ENCODE measurements at places on chromosomes 5 and 9.

DNA sequence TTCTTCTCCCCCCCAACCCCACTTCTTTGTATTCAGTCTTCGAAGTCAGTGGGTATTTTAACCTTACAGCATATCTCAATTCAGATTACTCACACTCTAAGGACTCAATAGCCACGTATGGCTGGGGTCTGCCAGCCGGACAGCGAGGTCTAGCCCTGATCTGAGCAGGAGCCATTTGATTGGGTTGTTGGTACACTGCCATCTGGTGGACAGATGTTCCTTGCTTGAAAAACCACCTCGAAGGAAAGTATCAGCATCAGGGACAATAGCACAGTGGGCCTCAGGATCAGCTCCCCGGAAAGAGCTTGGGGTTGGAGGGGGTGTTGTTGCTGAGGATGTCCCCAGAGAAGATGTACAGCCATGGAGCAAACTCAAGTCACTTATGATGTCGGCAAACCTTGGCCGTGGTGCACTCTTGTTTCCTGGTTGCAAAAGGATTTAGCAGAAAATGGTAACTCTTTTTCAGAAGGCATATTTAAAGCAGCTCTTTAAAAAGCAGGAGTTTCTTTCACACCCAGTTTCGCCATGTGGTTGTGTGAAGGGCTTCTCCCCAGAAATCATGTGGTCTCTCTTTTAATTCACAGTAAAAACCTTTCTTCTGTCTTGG is 31.7 kb upstream of the KCNMB1 start:
- DNase-seq: peak; percentile 6

DNA sequence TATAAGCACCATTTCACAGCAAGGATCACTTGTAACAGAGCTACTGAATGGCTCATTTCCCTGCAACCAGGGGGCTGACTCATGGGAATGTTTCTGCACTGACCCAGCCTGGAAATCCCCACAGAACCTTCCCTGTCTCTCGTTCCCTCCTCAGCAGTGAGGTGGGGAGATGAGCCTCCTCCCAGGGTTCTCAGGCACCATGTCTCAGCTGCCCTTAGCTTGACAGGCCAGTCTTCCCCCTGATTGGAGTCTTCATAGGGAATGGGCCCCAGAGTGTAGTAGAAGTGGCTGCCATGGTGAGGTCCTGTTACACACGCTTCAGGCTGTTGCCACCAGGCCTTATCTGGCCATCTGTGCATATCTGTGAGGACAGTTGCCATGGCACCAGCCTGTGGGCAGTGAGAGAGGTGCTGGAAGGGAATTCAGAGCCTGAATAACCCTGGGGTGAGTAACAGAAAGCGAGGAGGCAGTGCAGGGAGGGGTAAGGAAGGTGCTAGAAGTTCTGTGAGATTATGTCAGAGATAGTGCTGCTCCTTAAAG is 324.4 kb downstream of the ENC1 start:
- DNase-seq: no peak

DNA sequence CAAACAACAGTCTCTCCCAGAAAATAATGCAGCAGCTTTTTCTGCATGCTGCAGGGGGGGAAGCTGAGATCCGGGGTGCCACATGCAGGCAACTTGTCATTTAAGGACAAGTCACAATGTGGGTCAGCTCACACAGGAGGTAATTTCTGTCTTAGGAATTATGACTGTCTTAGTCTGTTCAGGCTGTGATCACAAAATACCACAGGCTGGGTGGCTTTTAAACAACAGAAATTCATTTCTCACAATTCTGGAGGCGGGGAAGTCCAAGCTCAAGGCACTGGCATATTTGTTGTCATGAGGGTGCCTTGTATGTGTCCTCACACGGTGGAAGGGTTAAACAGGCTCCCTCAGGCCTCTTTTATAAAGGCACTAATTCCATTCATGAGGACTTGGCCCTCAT is 127.7 kb downstream of the DIRAS2 start:
- DNase-seq: no peak

- no peak for DNase-seq
Measured at GRCh38 chr5:72478276-72478675, 28.9 kb downstream of the ZNF366 start.

- DNase-seq: no peak
Measured at GRCh38 chr9:5869315-5870019, 21.2 kb upstream of the MLANA start.

- no peak for DNase-seq
Measured at GRCh38 chr9:101510459-101510858, 23.2 kb upstream of the RNF20 start.

DNA sequence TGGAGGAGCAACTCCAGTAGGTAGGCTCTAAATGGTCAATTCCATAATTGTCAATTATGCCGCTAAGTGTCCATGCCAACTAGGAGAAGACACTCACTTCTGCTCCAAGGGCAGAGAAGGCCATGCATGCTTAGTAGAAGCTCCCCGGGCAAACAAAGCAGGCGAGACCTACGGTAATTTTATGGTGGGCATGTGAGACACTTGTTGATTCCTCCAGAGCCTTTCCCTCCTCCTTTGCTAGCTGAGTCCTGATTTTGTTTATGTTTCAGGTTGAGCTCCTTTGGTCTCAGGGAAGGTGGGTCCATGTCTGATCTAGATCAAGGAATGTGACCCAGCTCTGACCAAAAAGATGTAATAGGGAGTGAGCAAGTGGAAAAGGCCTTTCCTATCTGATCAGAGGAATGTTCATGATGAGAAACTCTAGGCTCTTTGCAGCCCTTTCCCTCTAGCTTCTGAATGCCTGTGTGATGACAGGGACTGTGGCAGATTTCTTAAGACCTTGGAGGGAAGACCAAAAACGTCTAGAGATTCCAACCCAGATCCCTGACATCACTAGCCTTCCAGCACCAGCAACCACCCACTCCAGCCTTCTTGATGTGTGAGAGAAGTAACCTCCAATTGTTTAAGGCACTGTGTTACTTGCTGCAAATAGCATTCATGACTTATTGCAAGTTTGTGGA is 7.7 kb upstream of the CPEB4 start:
- no peak for DNase-seq

DNA sequence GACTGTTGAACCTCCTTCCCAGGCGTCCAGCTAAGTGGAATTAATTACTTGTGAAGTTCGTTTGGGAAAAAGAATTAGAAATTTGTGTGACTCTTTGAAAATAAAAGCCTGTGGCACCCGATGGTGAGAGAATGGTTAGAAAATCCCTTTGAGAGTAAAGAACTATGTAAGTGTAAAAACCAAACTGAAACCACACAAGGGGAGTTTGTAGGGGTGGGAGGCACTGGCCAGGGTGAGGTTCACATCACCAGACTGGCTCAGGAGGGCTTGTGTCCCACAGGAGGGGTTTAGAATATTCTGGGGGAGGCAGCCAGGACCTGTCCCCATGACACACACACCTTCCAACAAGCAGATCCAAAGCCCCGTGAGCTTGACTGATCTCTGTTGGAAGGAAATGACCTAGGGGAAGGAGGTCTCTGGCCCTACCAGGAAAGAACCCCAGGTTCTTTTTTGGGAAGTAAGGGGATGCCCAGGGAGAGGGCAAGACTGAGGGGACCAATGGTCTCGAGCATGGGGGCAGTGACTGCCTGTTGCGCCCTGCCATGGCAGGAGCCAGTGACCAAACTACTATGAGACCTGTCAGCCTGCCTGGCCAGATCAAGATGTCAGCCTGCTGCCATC is 4.3 kb downstream of the SPATA24 start:
- no peak for DNase-seq

- no peak for DNase-seq
Measured at GRCh38 chr5:1247811-1248210, 22.6 kb downstream of the SLC6A18 start.

- DNase-seq: no peak
Measured at GRCh38 chr5:174721530-174722432, 2.6 kb upstream of the MSX2 start.

- DNase-seq: no peak
Measured at GRCh38 chr5:11918463-11919045, 14.3 kb upstream of the CTNND2 start.

- DNase-seq: no peak
Measured at GRCh38 chr5:60092671-60093422, 199.3 kb upstream of the PDE4D start.

- no peak for DNase-seq
Measured at GRCh38 chr9:1222511-1222910, 172.4 kb downstream of the DMRT2 start.

GRCh38 chr9:1083325-1083913 is 33.3 kb downstream of the DMRT2 start:
- DNase-seq: no peak

- DNase-seq: no peak
Measured at GRCh38 chr9:130311408-130312140, 46.0 kb downstream of the HMCN2 start.

- DNase-seq: no peak
Measured at GRCh38 chr5:37709020-37709419, 130.8 kb downstream of the GDNF start.

Data from stimulated activated CD8-positive, alpha-beta memory T cell treated with anti-CD3 and anti-CD28 coated beads, Interleukin-4, amount 100 ng/mL, for 1 hour (primary cell).